ENCODE measurements at places on chromosomes 5 and 9.

- no peak for DNase-seq
Measured at GRCh38 chr5:2803751-2804150, 52.3 kb upstream of the IRX2 start.

DNA sequence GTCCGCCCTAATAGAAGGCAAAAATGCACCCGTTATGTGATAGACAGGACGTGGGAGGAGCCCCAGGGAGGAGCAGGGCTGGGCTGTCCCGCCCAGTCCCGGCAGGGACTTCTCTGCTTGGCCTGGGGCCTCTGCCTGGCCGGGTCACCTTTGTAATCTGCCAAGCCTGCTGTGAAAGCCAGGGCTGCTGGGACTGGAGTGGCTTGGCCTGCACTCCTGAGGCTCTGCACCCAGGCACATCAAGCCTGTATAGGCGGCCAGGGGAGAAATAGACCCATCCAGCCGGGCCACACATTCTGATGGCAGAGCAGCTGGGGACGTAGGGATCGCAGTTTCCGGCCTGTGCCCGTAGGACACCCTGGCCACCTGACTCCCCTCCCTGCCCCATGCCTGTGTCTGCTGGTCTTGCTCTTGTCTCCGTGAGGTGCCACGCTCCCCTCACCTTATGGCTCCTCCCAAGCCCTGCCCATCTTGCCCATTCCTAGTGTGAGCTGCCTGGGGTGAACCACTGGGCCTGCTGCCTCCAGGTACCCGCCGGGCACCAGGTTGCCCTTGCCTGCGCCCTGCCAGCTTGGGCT, 28.1 kb downstream of the DYNC2I2 start:
- DNase-seq: no peak

GRCh38 chr5:38462976-38463633, 93.3 kb downstream of the LIFR start:
- no peak for DNase-seq

- no peak for DNase-seq
Measured at GRCh38 chr5:160694896-160695295, 157.1 kb downstream of the ATP10B start.

GRCh38 chr9:88015606-88016005, 41.3 kb upstream of the CDK20 start:
- DNase-seq: no peak

GRCh38 chr5:120882038-120882775, 418.1 kb downstream of the PRR16 start:
- DNase-seq: no peak

- DNase-seq: peak; percentile 45
Measured at GRCh38 chr9:120742951-120743416, 28.7 kb upstream of the MEGF9 start.

DNA sequence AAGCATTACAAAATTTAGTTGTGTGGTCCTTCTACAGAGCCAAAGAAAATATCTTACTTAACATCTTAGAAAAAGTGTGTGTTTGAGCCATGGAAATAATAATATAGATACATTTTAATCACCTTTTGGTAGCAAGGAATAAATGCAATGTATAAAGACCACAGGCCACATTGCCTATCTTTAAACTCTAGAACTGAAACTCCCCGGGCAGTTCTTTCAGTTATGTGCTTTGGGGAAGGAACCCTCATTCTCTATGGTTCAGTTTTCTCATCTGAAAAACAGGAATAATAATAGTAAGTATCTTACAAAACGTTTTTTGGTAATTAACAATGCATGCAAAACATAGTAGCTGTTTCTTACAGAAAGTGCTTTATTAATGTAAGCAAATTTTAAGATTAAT, 67.8 kb upstream of the GABRB2 start:
- DNase-seq: no peak

DNA sequence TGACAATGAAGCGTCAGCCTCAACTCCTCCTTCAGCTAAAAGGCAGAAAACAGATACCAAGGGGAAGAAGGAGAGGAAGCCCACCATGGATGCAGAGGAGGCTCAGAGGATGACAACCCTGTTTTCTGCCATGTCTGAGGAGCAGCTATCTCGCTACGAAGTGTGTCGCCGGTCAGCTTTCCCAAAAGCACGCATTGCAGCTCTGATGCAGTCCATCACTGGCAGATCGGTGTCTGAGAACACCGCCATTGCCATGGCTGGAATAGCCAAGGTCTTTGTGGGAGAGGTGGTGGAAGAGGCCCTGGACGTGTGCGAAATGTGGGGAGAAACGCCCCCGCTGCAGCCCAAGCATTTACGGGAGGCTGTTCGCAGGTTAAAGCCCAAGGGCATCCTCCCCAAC, 968 bp downstream of the TAF11L11 start:
- no peak for DNase-seq

DNA sequence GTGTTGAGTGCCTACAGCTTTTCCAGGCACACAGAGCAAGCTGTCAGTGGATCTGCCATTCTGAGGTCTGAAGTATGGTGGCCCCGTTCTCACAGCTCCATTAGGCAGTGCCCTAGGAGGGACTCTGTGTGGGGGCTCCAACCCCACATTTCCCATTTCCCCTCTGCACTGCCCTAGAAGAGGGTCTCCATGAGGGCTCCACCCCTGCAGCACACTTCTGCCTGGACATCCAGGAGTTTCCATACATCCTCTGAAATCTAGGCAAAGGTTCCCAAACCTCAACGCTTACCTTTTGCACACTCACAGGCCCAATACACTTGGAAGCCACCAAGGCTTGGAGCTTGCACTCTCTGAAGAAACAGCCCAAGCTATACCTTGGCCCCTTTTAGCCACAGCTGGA, 131.3 kb downstream of the DEPDC1B start:
- no peak for DNase-seq

DNA sequence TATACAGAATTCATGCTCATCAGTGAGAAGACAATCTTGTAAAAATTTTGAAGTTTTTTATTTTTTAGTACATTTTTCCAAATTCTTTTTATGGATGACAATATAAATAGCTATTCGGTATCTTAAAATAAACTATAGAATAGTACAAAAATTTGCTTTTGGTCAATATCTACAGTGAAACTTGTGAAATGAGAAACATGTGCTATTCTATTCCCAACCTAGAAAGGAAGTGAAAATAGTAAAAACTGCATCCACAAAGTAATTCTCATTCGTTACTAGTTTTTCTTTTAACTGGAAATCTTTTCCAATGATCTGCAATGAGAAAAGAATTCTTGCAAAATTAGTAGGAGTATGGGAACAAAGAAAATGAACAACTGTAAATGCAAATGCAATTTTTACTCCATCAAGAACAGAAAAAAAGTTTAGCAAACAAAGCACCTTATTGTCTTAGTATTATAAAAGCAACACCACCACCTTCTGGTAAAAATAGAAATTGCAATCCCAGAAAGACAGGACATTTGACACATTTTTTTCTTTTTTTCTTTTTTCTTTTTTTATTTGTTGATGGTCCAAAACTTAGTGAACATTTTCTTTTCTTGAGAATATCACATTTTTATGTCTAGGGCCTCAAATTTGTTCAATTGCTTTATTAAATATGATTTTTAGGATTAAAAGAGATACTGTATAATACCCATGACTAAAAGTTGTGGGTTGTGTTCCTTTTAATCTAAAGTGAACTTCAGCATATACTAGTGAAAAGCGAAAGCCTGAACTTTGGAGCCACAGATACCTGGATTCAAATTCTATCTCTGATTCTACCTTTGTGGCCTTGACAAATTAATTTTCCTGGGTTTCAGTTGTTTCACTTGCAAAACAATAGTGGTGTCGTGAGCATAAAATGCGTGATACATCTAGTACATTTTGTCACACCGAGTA, 72.3 kb downstream of the SLCO4C1 start:
- DNase-seq: peak; percentile 49

DNA sequence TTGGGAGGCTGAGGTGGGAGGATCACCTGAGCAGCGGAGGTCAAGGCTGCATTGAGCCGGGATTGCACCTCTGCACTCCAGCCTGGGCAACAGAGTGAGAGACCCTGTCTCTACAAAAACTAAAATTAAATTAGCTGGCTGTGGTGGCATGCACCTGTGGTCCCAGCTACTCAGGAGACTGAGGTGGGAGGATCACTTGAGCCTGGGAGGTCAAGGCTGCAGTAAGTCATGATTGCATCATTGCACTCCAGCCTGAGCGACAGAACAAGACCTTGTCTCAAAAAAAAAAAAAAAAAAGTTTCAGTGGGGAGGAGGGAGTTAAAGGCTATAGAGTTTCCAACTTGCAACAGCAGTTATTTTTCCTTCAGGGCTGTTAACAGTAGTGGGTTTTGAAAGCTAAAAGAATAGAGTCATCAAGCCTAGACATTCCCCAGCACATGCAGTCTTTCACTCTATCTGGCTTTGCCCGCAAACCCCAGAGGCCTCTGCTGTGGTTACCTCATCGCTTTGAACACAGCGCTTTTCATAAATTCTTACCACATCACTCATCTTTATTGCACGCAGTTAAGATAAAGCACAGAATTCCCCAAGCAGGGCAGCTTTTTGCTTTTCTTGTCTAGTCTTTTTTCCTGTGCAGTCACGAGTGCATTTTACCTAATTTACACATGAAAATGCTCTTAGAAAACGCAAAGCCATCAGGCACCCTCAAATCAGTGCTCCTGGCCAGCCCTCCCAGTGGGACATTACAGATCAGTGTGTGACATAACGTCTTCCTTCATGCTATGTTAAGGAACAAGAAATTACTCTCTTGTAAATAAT, 8.7 kb upstream of the SLC2A8 start:
- DNase-seq: peak; percentile 89

GRCh38 chr5:83539463-83539790, 67.9 kb downstream of the VCAN start:
- no peak for DNase-seq

DNA sequence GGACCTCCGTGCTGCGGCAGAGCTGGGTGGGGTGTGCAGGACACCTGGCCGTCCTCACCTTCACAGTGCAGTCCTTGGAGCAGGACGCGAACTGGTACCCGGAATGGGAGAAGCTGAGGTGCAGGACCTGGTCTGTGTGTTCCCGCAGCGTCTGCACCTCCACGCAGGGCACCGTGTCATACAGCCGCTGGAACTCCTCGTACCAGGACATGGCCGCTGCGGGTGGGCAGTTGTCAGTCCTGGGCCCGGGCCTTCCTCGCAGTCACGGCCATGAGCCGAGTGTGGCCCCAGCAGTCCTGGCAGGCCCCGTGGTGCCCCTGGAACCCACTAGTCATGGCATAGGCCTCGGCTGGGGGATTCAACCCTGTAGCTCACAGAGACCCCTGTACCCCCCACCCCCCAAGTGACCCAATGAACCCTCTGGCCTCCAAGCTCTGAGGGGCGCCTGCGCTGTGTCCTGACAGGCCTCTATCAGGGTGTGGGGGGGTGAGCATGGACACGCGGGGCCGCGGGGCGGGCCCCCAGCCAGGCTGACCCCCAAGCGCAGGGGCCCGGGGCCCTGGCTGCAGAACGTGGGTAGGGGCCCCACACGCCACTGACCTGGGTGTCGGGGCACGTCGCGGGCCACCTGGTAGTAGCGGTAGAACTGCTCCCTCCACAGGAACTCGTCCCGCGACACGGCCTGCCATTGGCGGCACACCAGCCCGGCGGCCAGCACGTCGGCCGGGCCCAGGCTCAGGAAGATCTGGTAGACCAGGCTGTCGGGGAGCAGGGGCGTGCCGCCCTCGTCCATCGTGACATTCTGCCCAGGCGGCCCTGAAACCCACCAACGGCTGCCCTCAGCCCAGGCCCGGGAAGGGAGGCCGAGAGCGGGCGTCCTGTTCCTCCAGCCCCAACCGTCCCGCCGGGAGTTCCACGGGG, 987 bp downstream of the FBXW5 start:
- DNase-seq: no peak

- DNase-seq: no peak
Measured at GRCh38 chr5:122694884-122695283, 80.0 kb upstream of the SNX2 start.

DNA sequence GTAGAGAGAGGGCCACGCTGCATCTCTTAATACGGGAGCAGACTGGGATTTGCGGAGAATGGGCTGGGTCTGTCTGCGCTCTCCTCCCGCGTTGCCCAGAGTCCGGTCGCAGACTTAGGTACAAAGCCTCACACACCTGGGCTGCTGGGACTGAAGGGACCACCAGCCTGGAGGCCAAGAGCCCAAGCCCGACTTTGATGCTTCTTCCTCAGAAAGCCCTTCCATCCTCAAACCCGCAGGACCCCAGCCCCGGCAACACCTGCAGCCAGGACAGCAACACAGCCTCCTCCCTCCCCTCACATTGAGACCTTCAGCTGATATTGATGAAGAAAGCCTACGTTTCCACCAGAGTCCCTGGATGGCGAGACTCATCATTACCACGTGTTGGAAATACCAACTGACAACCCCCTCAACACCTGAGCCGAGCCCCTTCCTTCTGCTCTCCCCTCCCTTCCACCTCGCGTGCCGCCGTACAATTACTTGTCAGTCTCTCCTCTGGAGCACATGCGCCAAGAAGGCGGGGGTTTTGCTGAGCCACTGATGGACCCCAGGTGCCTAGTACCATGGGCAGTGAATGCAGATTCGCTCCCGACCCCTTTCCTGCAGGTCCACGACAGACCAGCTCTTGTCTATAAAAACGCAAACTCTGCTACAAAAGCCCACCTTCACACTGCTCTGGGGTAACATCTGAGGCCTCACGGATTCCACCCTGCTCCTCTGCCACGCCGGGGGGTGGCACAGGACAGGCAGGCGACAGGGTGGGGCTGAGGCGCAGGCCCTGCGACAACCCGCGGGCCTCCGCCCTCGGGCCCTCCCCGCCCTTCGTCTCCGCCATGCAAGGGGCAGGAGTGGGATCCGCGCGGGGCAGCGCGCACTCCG, 841 bp downstream of the ASB6 start:
- DNase-seq: no peak

GRCh38 chr5:172683264-172683644, 42.2 kb downstream of the NEURL1B start:
- no peak for DNase-seq

GRCh38 chr5:1930880-1931603, 48.3 kb upstream of the IRX4 start:
- no peak for DNase-seq

- no peak for DNase-seq
Measured at GRCh38 chr5:20229303-20230005, 241.5 kb upstream of the CDH18 start.

DNA sequence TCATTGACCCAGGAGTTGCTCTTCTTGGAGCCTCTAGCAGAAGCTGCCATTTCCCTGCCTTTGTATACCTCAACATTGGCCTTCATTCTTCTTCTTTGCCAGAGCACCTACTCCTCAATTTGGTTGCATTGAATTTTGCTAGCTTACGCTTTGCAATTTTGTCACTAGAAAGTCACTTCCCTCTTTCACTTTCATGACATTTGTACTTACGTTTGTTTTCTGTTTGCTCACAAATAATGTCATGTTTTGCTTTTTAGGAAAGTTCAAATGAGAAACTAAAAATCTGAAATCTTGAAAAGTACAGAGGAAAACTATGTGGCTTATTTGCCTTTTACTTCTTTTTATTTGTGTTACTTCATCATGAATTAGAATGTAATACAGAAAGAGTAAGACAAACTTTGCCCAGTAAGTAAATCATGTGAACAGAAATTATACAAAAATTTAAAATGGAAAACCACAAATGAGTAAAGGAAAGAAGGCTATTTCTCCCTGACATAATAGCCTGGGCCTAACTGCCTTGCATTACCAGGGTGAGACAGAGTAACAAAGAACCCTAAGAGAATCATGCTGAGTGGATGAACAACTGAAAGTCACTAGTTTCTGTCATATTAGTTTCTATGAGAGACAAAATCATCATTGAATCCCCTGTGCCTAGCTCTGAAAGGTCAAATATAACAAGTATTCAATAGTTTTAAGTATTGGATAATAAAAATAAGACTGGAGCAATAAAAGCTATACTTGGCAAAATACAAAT, 7.4 kb upstream of the IFNA1 start:
- DNase-seq: no peak

- no peak for DNase-seq
Measured at GRCh38 chr5:115295777-115296123, 704 bp downstream of the CCDC112 start.

GRCh38 chr5:151079838-151080612, 809 bp downstream of the TNIP1 start:
- no peak for DNase-seq

All from CD4-positive, alpha-beta T cell treated with Interleukin-10 for 1 hour (primary cell).